Activated T-helper 2 cell treated with anti-CD3 and anti-CD28 coated beads, Interferon-gamma antibody, Interleukin-2, Interleukin-4, amounts not matched to agents 10 μg/mL and 5 μg/mL and 100 μg/mL, durations not matched to agents 14 hours and 24 hours and 36 hours (primary cell): ENCODE measurements at places on chromosomes 5 and 9.

- no peak for DNase-seq
Observed at GRCh38 chr9:113614843-113615648, 151.5 kb downstream of the RGS3 start.

DNA sequence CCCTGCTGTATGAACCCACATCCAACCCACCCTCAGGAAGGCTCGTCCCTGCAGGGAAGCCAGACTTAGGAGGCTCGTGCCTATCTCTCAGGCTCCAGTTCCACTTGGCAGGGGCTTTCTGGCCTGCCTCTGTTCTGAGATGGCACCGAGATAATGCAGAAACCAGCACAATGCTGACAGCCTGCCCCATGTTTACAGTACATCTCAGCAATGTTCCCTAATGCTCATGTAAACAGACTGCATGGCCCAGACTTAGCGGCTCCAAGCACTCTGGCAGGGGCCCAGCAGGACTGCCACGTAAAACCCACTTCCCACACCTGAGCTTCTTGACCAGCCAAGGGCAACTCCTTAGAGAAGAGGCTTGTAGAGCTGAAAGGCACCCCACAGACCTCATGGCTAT lies 499.5 kb upstream of the BRINP1 start:
- no peak for DNase-seq

- DNase-seq = no peak
Observed at GRCh38 chr5:100517301-100517974, 17.7 kb upstream of the FAM174A start.

DNA sequence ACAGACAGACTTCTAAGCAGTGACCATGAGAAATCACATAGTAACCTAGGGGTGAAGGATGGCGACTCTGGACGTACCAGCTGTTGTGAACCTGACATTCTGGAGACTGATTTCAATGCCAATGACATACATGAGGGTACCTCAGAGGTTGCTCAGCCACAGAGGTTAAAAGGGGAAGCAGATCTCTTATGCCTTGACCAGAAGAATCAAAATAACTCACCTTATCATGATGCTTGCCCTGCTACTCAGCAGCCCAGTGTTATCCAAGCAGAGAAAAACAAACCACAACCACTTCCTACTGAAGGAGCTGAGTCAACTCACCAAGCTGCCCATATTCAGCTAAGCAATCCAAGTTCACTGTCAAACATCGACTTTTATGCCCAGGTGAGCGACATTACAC lies 38.0 kb upstream of the CCDC152 start:
- peak; percentile 38 for DNase-seq

DNA sequence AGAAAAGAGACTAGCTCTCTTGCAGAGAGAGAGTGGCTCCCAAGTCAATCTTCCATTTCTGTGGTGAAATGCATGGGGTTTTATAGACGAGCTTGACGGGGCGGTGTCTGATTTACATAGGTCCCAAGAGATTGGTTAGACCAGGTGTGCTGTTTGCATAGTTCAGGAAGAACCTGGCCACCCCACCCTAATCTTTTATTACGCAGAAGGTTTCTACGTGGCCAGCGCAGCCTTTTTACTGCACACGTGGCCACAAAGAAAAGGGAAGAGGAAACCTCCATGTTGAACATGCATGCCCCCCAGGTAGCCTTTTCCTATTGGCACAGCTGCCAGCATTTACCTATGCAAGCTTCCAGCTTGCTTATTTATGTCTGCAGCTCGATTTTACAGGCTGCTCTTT lies 92.1 kb downstream of the CAVIN4 start:
- DNase-seq = no peak

DNA sequence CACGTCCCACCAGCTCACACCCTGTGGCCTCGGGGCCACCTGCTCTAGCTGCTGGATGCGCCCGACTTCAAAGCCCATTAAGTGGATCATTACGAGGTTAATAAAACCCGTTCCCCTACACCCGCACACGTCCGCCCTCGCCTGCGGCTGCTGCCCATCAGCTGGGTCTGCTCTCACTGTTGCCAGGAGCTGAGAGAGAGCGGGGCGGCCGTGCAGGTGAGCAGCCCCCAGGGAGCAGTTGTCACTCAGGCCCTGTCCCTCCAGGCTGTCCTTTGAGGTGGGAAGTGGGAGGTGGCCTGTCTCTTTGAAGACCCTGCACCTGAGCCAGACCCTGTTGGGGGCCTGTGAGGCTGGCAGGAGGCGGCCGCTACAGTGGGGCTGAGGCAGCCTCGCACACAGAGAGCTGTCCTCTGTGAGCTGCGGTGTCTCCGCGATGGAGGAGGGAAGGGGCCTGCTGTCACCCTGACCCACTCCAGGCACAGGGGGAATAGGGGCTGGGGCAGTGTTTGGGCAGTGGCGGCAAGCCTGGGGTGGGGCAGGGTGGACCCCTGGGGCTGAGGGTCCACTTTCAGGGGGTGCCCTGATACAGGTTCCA lies 12.8 kb upstream of the UNC5A start:
- DNase-seq = no peak

GRCh38 chr5:130337179-130337888 lies 433.1 kb downstream of the CHSY3 start:
- DNase-seq = no peak

DNA sequence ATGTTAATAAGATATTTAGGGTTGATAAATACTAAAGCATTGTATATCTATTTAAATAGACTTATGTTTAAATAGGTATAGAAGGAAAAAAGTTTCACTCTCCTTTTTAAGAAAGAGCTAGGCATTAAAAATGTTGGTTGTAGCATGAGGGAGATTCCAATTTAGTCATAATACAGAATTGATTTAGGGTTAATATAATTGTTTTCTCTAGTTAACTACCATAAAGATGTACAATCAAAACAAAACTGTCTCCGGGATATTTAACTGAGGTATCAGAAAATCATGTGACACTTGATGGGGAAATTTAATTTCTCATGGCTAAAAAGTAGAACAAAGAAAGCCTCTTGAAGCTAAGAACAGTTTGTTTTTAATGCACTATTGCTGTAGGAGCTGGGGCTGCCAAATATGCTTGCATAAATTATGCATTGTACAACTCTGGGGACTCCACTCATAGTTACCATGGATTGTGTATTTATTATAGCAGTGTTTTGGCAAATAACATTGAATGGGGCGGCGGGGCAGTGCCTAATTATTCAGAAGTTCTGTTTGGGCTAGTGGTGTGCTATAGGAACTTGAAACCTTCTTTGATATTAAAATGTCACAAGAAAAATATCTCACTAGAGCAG lies 44.2 kb downstream of the SMC2 start:
- DNase-seq = no peak

DNA sequence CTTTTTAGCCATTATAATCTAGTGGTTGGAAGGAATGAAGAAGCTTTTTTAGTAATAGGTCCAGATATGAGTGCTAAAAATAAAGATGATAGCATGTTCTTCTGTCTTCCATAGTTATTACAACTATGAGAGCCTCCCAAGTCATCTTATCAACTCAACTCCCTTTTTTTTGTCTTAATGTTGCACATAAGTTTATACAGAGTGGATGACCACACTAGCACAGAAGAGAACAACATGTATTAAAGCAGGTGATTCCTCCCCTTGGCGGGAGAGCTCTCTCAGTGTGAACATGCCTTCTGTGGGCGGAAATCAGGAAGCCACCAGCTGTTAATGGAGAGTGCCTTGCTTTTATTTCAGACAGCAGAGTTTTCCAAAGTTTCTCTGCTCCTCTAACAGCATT lies 40.1 kb upstream of the STX17 start:
- DNase-seq = no peak

DNA sequence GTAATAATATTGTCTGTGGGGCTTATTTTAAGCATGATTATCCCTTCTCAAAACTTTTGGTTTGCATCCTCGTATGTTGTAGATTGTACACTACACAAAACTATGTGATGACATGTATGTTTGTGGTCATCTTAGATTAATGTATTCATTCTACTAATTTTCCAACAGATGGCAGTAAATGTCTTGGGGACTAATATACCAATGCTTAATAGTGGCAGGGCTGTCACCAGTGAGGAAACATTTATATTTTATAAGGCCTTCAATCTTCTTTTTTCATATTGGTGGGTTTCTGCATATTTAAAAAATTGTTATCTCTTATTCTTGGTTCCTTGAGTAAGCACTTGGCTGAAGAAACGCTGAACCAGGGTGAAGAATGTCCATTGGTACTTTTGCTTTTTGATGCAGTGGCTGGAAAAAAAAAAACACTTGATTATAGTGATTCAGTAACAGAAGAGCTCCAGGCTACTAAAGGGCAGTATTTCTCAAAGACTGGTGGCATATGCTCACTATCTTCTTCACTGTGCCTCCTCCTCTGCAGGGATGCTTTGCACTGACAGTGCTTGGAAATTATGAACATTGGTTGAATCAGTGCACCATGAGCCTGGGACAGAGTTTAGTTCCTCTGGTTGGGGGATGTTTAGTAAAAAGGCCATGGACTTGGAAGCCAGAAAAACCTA lies 530.3 kb downstream of the RASEF start:
- no peak for DNase-seq

- no peak for DNase-seq
Observed at GRCh38 chr5:17289681-17290539, 72.5 kb downstream of the BASP1 start.

DNA sequence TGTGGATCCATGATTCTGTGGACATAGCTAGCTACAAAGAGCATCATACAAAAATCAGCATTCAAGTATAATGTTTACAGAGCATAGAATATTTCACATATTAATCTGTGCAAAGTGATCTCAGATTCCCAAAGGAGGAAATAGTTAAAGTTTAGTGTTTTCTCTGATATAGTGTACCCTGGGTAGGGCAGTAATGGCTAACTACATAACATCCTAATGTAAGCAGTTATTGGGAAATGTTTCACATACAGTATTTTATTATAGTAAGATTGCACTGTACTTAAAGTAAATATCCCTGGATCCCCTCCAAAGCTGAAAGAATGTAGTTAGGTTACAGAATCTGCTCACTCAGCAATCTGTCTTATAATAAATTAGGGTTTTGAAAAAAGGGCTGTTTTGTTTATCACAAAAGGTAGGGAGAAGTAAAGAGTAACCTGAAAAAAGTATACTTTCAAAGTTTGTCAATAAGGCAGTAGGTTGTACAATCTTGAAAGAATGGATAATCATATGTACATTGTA lies 52.5 kb upstream of the SMARCA2 start:
- DNase-seq = no peak

DNA sequence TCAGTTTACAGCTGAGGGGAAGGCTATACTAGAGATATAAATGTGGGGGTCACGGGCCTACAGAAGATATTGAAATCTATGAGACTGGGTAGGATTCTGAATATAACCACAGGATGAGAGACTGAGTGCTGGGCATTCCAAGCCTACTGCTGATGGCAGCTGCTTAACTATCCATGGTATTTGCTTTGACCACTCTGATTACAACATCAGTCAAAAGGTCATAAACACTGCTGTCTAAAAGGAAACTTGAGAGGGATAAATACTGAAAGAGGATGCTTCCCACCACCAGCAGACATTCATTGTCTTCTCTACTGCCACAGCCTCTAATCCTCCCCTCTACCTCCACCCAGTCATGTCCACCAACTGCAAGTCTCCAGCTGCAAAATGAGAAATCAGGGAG lies 3.8 kb downstream of the ZNF622 start:
- DNase-seq = no peak

DNA sequence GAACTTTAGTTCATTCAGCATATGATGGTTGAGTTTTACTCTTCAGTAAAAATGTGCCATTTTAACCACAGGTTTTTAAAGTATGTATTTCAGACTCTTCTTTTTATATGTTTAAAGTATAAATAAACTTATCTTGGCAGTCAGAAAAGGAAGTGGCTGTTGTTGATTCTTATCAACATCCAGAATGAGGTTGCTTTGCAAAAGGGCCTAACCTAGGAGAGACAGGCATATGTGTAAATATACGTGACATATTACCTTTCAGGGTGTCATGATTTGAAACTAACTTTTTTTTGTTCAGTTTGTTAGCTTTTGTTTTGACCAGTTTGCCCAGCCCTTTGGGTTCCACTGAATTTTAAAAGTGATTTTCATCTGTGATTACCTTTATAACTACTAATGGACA lies 7.4 kb downstream of the SMARCA2 start:
- no peak for DNase-seq

- no peak for DNase-seq
Observed at GRCh38 chr5:10319202-10319851, 11.6 kb upstream of the CMBL start.
